Motor neuron (in vitro differentiated cells): ENCODE measurements at places on chromosomes 4 and X.

DNA sequence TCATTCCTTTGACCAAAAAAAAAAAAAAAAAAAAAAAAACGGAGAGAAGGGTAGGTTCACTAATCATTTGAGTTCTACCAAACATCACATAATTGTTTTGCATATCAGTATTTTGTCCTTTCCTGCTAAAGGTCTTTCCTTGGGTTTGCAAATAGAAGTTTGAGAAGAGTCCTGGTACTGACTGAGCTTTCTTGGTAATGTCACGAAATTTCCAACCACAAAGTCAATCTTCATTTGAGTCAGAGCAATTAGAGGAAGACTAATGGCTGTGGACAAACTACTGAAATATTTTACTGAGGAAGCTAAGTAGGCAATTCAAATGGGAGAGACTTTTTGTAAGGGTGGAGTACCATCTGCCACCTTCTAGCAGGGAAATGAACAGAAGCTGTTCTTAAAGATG is 21.7 kb upstream of the CD40LG start:
- no peak for ATAC-seq

GRCh38 chr4:180668732-180669131 is 1574.5 kb upstream of the TENM3 start:
- no peak for ATAC-seq

- ATAC-seq: no peak
Measured at GRCh38 chrX:77949840-77950239, 19.6 kb downstream of the PGAM4 start.

DNA sequence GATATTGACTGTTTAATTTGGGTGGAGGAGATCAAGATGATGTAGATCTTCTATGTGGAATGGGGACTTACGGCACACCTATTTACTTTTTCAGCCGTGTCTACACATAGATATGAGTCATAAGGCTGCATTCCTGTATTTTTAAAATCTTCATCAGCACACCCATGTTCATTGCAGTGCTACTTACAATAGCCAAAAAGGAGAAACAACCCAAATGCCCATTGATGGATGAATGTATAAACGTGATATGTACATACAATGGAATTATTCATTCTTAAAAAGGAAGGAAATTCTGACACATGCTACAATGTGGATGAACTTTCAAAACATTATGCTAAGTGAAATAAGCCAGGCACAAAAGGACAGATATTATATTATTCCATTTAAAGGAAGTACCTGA is 98.6 kb downstream of the AASDH start:
- no peak for ATAC-seq

DNA sequence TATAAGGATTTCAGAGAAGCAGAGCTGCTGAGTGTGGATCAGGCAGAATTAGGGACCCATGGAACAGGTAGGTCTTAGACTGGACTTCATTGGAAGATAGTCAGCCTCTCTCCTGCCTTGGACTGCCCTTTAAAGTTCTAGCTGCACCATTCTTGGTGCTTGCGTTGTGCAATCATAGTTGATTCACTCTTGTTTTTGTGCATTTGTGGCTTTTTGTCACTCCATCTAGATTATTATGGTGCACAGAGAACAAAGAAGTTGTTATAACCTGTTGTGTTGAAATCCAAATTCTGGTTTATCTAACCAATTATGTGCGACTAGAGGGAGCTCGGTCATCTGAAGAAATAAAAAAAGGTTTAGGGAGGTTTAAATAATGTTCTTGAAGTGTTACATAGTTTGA is 59.3 kb downstream of the JADE1 start:
- no peak for ATAC-seq

- no peak for ATAC-seq
Measured at GRCh38 chrX:9205599-9206223, 171.8 kb upstream of the FAM9B start.

- ATAC-seq: no peak
Measured at GRCh38 chr4:146407257-146407656, 114.5 kb downstream of the SLC10A7 start.

DNA sequence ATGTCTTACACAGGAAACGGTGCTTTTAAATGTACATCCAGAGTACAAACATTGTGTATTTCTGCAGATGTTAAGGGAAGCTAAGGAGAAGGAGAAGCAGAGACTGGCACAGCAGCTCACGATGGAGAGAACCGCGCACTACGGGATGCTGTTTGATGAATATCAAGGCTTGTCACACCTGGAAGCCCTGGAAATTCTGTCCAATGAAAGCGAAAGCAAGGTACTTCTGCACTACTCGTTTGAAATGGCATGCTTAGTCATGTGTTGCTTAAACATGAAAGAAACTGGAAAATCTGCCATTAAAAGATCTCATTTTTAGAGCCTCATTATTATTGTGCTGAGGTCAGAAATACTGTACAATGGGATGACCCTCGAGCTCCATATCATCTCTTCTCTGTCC is 47.2 kb downstream of the FAM114A1 start:
- no peak for ATAC-seq

GRCh38 chr4:112296949-112297880 is at the start of gene ALPK1:
ALPK1 (plus strand) TSS chr4:112297369.
- ATAC-seq: peak; percentile 67

DNA sequence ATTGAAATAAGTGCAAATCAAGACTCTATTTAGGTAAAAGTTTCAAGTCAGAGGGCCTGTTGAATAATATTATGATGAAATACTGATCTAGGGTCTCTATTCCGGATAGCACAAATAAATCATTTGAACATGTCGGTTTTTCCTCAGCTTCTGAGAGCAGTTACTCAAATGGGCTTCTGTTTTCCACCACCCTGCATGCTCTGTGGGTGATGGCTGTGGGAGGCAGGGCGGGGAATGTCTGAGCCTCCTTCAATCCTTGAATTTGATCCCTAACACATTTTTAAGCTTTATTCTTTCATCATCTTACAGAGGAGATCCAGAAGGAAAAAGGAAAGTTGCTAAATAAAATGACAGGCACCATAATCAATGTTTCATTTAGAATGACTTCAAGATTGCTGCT is 8.5 kb downstream of the UNC5C start:
- no peak for ATAC-seq

DNA sequence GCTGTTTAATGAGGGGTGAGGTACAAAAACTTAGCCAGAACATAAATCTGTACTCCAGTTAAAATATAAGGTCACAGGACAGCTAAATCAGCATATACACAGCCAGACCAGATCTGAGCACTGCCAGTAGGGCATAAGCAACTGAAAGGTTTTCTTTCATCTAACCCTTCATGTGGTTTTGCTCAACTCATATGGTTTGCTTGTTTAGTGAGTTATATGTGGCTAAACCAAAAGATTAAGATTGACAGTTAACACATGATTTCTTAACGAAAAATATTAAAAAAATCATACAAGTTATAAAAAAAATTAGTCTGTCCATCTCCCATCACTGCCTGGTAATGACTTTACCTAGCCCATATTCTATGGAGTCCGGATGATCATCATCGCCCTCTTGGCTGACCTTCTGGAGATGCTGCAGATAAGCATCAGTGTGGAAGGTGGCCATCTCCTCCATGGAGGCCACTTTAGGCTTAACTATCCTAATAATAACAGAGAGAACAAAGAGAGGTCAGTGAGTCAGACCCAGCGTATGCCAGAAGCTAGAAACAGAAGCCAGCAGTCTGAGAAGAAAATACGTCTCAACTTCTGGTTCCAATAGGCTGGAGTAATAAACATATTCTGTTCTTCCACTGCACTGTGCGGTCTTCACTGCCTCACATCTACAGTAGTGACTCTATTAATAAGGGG is 4.1 kb downstream of the HDAC8 start:
- ATAC-seq: no peak

GRCh38 chr4:21032089-21032645 is 331.9 kb downstream of the PACRGL start:
- ATAC-seq: peak; percentile 25

- ATAC-seq: no peak
Measured at GRCh38 chrX:38452603-38453002, 100.2 kb downstream of the OTC start.

- ATAC-seq: peak; percentile 84
Measured at GRCh38 chr4:185471235-185472102, at the start of gene CCDC110. CCDC110 (minus strand) TSS chr4:185471733; CDS start chr4:185471683, 50 bp downstream.

- ATAC-seq: peak; percentile 51
Measured at GRCh38 chr4:5503336-5503936, 204.9 kb downstream of the EVC2 start.

- no peak for ATAC-seq
Measured at GRCh38 chrX:124548571-124548970, 202.2 kb downstream of the SH2D1A start.

DNA sequence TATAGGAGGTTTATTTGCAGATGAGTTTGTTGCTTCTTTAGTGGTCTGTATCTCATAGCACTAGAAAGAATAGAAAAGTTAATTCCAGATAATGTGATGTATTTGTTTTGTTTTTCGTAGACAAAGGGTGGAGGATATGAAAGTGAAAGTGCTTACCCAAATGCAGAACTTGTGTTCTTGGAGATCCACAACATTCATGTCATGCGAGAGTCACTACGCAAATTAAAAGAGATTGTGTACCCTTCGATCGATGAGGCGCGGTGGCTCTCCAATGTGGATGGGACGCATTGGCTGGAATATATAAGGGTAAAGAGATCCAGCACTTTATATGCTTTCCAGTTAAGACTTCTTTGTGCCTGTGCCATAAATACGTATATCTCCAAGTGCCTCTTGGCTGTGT is 43.3 kb downstream of the MTMR1 start:
- ATAC-seq: no peak

GRCh38 chr4:52853351-52853750 is 8.8 kb upstream of the RASL11B start:
- peak; percentile 77 for ATAC-seq

DNA sequence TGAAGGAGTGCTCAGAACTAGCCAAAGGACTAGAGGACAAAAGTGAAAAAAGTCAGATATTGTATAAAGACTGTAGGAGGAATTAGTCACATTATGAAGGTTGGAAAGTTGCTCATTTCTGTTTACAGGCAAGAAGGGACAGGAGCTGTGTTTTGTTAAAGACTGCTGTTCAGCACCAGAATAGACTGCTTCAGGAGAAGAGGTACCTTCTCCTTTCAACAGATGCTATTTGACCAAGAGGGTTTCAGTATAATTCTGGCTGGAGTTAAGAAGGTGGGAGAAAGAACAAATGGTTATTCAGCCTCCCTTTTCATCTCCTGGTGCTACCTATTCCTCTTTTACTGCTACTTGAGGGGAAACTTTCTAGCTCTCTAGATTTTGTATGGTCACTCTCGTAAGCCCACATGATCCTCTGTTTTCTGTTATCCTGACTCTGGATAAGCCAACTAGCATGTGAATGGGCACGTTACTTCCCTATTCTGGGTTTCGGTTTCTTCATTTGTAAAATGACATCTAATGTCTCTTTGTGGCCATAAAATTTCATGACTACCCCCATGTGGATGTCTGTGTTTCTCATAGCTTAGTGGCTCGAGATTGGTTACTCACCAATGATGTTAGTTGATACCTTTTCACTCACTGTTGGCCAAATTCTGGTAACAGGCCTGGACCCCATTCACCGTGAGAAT is 68.9 kb downstream of the SH2D1A start:
- ATAC-seq: no peak

- ATAC-seq: peak; percentile 89
Measured at GRCh38 chrX:69158166-69158980, 6.9 kb downstream of the PJA1 start.

GRCh38 chr4:1565598-1566295 is 118.4 kb downstream of the FAM53A start:
- ATAC-seq: no peak

DNA sequence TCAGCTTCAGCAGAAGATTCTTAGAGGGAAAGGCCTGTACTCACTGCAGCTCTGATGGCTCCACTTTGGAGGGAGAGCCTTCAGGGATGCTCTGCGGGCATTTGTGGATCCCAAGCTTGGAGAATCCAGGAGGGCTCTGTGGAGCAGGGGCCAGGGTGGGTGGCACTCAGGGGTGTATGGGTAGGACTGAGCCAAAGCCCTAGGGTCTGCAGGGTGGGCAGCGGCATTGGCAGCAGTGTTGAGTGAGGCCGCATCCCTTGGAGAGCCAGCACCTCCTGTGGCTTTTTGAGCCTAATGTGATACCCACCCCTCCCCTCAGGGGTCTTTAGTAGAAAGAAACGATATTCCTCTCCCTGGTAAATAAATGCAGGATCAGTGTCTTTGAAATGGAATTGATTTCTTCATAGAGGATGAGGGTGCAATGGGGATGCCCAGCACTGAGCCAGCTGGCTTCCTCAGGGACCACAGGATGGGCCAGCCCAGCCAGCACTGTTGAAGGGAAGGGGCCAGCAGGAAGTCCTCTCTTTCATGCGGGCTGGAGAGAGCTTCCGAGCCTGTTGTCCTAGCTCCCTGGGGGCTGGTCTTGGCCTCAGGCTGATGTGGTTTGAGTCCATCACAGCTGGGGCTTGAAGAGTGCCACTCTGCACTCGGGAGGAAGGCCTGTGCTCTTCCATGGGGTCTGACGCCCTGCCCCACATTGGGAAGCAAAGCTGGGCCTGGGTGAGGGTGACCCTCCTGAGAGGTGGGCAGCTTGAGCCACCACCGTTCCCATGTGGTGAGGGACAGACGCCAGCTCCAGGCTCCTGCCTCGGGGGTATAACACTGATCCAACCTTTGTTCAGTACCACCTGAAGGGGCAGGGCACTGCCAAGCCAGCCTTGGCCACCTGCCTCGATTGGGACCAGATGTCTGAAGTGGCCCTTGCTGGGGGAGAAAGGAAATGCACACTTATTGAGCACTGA is 49.5 kb downstream of the PSAPL1 start:
- no peak for ATAC-seq

GRCh38 chr4:110085131-110085530 is 113.3 kb downstream of the ELOVL6 start:
- ATAC-seq: no peak

- ATAC-seq: no peak
Measured at GRCh38 chrX:33134164-33134563, 77.2 kb downstream of the DMD start.

- ATAC-seq: peak; percentile 53
Measured at GRCh38 chr4:139901531-139902320, 236.1 kb downstream of the MGST2 start.

- ATAC-seq: peak; percentile 7
Measured at GRCh38 chrX:129984111-129984958, 1.9 kb downstream of the BCORL1 start.

DNA sequence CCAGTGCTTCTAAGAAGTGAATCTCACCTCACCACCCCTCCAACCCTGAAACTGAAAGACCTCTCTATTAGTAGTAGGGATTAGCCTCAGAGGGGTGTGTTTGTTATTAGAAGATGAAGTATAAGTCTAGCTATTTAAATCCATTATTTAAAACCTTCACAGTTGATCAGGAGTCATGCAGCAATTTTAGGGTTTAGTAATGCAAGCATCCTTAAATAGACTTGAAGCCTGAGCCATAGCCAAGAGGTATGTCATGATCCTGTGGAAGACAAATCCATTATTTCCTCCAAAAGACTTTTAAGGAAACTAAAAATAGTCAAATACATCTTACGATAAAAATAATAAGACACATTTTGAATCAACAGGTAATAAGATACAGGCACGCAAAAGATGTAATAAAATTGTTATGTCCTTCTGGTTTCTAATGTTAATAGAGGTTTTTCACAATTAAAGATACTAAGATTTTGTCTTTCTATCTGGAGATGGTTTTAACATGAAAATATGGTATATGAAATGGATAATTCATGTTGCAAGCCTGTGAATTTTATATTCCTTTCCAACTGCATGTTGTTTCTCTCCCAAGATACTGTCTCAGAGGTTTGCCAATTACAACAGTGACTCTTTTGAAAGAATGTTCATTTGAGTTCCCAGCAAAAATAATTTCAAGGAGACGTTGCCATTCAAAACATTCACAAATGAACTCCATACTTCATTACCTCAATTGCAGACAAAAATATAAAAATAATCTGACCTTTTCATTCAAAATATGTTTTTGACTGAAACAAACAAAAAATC is 68.0 kb downstream of the LUZP4 start:
- no peak for ATAC-seq

- ATAC-seq: no peak
Measured at GRCh38 chr4:1981251-1982058, 27.3 kb downstream of the NELFA start.
